Activated CD4-positive, alpha-beta memory T cell treated with anti-CD3 and anti-CD28 coated beads for 36 hours (primary cell): ENCODE measurements at places on chromosomes 2 and 18.

DNA sequence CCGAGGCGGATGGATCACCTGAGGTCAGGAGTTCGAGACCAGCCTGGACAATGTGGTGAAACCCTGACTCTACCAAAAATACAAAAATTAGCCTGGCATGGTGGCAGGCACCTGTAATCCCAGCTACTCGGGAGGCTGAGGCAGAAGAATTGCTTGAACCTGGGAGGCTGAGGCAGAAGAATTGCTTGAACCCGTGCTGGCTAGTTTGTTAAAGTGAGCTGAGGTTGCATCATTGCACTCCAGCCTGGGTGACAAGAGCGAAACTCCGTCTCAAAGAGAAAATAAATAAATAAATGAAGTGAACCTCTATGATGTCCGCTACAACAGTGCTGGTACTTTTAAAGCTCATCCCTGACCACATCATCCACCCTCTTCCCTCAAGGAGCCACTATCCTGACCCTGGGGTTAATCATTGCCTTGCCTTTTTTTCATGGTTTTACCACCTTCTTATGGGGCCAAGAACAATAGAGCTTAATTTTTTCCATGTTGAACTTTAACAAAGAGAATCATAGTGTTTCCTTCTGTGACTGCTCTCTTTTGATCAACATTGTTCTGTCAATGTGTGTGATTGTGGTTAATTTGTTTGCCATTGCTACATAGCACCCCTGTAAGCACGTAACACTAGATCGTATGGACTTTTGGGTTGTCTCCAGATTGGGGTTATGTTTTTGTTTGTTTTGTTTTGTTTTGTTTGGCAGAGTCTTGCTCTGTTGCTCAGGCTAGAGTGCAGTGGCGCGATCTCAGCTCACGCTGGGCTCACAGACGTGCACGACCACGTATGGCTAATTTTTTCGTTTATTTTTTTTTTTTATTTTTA is 17.1 kb upstream of the ATRAID start:
- no peak for DNase-seq

- no peak for DNase-seq
Observed at GRCh38 chr2:60260639-60261296, 292.7 kb downstream of the BCL11A start.

DNA sequence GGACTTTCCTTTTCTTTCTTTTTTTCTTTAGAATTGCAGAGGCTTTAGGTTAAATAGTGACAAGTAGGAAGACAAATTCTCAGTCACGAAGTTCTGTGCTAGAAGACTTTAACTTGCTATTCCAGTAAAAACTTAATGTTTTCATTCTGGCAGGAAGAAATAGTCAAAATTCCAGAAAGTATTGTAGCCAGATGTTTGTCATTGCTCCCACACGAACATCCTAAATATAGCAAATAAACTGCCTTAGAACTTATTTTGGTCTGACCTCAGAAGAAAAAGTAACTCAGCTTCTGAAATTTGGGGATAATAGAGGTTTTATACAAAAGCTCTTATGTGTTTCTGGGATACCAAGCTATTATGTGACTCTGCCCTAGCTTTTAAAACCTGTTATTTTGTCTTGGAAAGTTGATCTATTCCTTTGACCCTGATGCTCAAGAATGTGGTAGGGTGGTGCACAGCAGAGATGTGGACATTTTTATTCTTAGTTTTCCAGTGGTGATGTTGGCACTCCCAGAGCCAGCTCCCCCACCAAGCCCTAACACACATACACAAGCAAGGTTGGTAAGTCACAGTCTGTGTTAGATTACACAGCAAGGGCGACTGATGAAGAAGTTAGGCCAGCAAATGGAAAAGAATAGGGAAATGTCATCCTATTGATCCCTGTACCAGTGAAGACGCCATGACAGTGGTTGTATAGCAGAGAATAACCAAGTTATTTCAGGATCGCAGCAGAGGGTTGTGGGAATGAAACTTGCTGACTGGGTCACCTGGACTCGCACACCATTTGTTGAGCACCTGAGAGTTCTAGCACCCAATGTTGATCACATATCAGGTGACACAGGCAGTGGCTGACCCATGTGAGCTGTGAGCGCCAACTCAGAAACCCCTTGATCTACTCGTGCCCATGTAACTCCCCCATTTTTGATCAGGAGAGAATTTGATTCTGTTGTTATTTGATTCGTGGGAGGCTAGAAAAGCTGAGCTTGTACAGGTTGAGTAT is 23.7 kb downstream of the FARP2 start:
- no peak for DNase-seq

- no peak for DNase-seq
Observed at GRCh38 chr2:77009307-77009706, 512.9 kb downstream of the LRRTM4 start.

- DNase-seq = no peak
Observed at GRCh38 chr2:86791573-86791972, 860 bp upstream of the CD8A start.

DNA sequence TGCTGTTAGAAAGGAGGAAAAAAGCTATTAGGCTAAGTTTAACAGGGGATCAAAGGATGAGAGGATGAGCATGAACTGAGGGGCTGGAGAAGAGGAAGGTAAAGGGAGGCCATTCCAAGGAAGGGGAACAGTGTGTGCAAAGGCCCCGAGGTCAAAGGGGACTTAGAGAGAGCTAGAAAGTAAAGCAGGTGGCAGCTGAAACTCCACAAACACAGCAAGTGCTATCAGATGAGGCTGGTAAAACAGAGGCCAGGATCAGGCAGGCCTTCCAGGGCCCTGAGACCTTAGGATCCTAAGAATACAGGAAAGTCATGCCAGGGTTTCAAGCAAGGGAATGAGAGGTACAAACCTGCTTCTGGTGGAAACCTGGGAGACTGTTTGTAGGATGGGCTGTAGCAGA is 5.8 kb downstream of the HDAC4 start:
- DNase-seq = peak; percentile 0

- DNase-seq = no peak
Observed at GRCh38 chr2:185144159-185144919, 546.0 kb downstream of the ZNF804A start.

GRCh38 chr2:75381032-75381431 is 179.7 kb downstream of the EVA1A start:
- no peak for DNase-seq

GRCh38 chr2:173457366-173457765 is 102.7 kb downstream of the CDCA7 start:
- DNase-seq = no peak

- DNase-seq = no peak
Observed at GRCh38 chr2:27291865-27292264, 9.6 kb downstream of the TRIM54 start.

GRCh38 chr18:76412818-76413565 is 82.0 kb downstream of the ZNF516 start:
- DNase-seq = no peak

- no peak for DNase-seq
Observed at GRCh38 chr2:180046776-180047175, 39.7 kb upstream of the CWC22 start.

GRCh38 chr2:7878786-7879482 is 802.9 kb upstream of the ID2 start:
- DNase-seq = no peak

GRCh38 chr18:48931680-48932461 is 18.9 kb downstream of the SMAD7 start:
- peak; percentile 85 for DNase-seq

DNA sequence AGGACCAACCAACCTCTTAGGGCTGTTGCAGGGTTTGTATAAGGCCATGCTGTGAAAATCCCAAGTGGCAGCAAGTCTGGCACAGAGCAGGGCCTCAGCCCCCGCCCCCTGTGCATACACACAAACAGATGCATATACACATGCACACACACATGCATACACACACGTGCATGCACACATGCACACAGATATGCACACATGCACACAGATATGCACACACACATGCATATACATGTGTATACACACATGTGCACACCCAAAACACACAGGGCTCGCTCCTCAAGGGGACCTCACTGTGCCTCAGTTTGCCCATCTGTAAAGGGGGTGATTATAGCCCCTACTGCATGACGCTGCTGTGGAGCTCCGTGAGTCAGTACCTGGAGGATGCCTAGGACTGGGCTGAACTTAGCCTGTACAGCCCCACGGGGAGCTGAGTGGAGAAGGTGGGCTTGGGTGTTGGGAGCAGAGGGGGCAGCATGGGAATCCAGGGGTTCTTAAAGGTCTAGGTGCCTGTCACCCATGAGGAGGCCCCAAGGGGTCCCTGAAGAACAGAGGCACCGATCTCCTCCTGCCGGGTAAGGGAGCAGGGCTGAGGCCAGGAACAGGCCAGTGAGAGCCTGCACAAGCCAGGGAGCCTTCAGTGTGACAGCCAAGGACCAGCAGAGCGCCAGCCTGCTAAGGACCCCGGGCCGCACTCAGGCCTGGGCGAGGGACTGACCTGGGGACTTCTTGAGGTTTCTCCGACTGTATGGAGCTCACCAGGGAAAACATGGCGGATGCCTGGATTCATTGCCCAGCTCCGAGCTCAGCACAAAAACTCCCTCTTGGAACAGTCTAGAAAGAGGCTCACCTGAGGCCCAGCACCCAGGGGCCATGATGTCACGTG is 24.0 kb upstream of the ALPI start:
- no peak for DNase-seq

- DNase-seq = no peak
Observed at GRCh38 chr2:152549423-152549822, 167.8 kb downstream of the PRPF40A start.

GRCh38 chr2:85536479-85536878 is 2.5 kb upstream of the MAT2A start:
- no peak for DNase-seq

DNA sequence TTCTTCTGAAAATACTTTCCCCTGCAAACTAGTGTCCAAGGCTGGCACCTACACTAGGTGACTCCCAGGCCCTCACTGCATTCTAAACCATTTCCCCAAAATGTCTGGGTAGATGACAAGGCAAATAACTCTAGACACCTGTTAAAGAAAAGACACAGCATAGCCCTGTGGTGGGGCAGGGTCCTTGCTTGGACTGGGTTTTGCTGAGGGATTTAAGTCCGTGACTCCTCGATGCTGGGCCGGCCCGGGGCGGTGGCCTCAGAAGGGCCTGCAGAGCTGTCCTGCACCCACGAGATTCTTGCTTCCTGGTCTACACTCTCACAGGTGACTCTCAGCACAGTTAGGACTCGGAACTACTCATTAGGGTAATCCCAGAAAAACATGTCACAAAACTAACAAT is 55.2 kb downstream of the MBP start:
- no peak for DNase-seq

GRCh38 chr2:55490554-55490953 is 29.0 kb upstream of the CFAP36 start:
- no peak for DNase-seq

GRCh38 chr2:144509001-144509878 is 10.7 kb downstream of the ZEB2 start:
- DNase-seq = no peak

DNA sequence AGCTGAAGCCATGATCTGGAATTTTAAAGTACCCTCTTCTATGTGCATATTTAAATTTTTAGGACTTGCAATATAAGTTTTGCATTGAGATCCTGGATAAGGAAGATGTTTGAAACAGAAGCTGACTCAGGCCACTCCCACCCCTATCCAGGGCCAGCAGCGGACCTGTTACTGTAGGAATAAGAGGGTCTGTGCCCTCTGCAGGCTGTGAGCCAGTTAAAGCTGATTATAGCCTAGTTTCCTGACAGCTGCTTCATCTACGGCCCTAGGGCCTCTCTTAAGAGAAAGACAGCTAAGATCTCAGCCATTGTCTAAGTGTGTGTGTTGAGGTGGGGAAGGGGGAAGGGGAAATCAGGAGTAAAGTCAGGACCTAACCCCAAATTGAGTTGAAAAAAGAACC is 234.0 kb downstream of the HAUS1 start:
- no peak for DNase-seq

- DNase-seq = no peak
Observed at GRCh38 chr2:213959589-213959988, 451.3 kb upstream of the VWC2L start.

- no peak for DNase-seq
Observed at GRCh38 chr2:126914811-126915500, 16.3 kb downstream of the TEX51 start.

DNA sequence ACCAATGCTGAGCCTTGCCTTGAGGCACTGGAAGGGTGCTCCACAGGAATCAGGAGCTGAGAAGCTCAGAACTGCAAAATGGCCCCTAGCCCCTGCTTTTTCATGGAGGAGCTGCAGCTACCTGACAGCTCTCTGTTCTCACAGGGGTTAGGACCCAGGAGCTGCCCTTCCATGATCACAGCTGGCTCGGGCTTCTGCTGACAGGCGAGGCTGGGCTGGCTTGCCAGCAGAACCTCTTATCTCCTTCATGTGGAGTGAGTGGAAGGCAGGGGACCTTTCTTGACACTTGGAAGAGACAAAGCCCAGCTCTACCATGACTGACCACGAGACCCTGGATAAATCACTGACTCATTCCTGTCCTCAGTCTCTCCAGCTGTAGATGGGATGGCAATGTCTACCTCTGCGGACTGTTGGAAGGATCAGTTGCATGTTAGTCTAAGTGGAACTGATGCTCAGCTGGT is 113.4 kb downstream of the CAPN13 start:
- DNase-seq = no peak

DNA sequence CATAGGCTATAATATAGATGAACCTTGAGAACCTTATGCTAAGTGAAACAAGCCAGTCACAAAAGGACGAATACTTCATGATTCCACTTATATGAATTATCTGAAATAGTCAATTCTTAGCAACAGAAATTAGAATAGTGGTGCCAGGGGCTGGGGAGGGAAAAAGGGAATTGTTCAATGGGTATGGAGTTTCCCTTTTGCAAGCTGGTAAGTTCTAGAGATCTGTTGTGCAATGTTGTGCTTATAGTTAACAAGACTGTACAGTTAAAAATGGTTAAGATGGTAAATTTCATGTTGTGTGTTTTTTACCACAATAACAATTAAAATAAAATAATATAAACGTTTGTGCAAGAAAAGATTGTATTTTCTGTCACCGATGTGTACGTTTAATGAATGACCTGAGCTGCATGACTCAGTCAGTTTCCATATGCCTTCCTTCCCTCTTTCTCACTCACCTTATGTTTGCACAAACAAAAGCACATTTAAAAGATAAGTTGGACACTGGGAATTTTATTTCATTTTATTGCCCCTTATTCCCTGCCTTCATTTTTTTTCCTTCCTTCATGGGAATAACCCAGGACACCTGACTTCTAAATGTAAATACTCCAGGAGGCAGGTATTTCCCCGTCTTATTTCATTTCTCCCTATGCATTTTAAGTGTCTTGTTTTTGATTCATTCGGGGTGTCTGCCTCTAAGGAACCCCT is 143.7 kb upstream of the TTC39C start:
- DNase-seq = no peak

DNA sequence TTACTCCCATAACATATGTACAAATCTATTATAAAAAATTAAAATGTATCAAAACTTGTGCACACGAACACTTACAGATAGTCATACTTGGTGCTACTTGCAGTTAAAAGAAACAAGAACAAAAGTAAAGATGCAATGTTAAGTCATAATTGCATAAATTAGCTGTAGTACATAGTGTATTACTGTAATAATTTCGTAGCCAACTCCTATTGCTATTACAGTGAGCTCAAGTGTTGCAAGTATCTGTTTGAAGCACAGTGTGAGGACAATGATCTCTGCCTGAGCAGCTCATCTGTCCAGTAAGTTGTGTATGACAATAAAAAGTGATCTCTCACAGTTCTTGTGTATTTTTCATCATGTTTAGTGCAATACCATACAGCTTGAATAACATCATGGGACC is 7.5 kb upstream of the SERPINB13 start:
- DNase-seq = no peak

GRCh38 chr2:58594762-58595161 is 353.6 kb upstream of the FANCL start:
- no peak for DNase-seq
